ENCODE measurements at places on chromosomes 1 and 21. TPM values are rescaled to one million over a fixed set of nuclear protein-coding genes. Genes with fewer than 3 reads are reported as not detected.

DNA sequence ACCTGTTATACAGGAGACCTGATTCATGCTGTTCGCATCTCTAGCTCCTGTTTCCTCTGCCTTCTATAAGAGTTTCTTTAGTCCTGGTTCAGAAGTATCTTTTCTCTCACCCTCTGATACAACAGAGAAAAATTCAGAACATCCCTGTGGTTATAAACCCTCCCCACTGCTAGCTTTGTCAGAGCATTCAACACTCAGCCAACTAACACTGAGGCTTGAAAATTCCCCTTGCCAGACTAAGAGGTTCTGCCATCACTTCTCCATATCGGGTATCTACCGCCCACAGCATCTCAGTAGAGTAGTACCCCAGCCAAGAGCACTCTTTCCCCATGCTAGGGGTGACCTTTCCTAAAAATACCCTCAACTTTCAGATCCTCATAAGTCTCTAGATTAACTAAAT is 19.6 kb upstream of the PIK3R3 start:
- DNase-seq = no peak

- no peak for DNase-seq
Measured at GRCh38 chr1:42876009-42876408, 29.6 kb downstream of the ZNF691 start.

DNA sequence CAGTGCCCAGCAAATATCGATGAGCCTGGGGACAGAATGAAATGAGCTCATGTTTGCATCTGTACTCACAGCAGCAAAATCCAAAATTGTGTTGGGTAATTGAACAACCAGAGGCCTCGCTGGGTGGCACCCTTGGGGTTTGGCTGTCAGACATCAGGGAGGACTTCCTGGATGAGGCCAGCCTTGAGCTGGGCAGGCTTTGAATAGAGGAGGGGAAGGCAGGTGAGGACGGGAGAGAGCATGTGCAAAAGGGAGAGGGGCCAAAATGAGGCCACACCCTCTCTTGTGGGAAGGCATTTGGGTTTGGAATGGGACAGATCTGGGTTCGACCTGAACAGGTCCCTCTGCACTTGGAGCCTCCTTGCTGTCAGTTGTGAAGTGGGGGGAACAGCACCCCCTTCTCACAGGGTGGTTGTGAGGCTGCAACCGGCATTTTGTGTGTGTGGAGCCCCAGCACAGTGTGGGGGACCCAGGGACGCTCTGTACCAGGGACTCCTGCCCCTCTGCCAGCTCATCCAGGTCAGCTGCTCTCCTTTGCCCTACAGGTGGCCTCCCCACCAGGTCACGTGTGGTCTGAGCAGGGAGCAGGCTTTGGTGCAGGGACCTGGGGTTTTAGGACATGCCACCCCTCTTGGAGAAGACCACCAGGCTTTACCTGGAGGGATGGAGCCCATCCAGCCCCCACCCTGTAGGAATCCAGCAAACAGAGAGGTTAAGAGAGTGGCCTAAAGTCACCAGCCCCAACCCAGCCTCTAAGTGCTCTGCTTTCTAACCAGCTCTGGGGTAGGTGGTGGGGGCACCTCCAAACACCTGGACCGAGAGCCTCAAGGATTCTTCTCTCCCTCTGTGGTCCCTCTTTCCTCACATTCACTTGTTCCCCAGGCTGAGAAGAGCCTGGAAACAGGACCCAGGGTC is 521.8 kb downstream of the PTPRU start:
- no peak for DNase-seq

DLGAP3 gene
- not detected for total RNA-seq

DNA sequence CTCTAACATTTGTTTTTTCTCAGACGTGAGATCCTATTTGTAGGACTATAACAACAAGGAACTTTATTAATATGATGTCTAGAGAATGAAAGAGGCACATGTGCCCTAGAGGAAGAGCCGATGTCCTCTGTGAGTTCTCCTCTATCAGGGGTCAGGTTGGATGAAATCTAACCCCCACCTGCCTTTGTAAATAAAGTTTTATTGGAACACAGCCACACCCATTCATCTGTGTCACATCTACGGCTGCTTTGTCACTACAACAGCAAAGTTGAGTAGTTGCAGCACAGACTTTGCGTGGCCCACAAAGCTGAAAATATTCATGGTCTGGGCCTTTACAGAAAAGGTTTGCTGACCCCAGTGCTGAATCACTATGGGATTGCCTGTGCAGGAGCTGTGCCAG is 571 bp upstream of the CAPN9 start:
- DNase-seq = no peak

GRCh38 chr1:65921446-65921845 is 128.8 kb downstream of the PDE4B start:
- no peak for DNase-seq

- DNase-seq = no peak
Measured at GRCh38 chr21:42827588-42827987, 51.8 kb downstream of the WDR4 start.

- DNase-seq = no peak
Measured at GRCh38 chr21:45071078-45071873, 3.1 kb upstream of the ADARB1 start.

CCDC185 gene
- total RNA-seq = not detected

LRP8 gene
- 2.3 TPM for total RNA-seq

MPZL1 gene
- 46.5 TPM for total RNA-seq

DIPK1A gene
- 6.8 TPM for total RNA-seq

- peak; percentile 24 for DNase-seq
Measured at GRCh38 chr1:170215072-170215885, 69.5 kb downstream of the NTMT2 start.

- peak; percentile 52 for DNase-seq
Measured at GRCh38 chr1:29282924-29283803, 46.8 kb downstream of the PTPRU start.

KRTAP10-5 gene
- total RNA-seq = not detected

APOBEC4 gene
- total RNA-seq = not detected
